ENCODE measurements at places on chromosomes 12 and 14.
A peak's percentile ranks its signal among the peaks of the same experiment; 100 is the strongest.

DNA sequence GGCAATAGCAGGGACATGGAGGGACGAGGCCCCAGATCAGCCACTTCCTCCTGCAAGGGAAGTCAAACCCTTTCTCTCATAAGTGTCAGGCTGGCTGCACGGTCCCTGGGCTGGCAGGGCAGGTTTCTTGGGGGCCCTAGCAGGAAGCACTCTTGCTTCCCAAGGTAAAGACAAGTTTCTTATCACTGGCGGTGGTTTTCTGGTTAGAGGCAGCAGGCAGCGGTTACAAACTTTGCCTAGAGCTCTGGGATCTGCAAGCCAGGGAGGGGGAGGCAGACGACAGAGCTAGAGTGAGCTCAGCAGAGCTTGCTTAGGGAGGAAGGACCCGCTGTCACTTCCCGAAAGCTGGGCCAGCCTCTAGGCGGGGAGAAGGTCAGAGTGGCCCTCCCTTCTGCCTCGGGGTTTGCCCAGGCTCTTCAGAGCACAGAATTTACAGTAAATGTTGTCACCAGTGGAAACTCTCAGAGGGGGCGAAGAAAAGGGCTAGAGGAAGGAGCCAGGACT lies 20.4 kb downstream of the BATF start:
- DNase-seq = no peak

- DNase-seq = no peak
Observed at GRCh38 chr14:90381011-90381786, 15.6 kb upstream of the CALM1 start.

DNA sequence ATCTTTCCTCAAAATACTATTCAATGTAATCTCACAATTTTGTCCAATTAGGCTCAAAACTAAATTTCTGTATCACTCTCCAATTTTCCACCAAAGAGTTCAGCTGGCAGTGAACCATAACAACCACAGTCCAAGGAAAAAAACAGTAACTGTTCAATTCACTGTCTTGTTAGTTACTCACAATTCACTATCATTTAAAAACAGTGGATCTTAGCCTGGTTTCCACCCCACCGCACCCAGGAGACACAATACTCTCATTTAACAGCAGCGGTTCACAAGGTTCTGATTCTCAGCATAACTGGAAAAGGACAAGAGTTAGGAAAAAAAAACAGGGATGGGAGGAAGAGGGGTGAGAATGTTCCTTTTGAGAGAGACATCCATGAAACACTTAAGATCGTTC lies 40.5 kb downstream of the MED13L start:
- DNase-seq = no peak

- no peak for DNase-seq
Observed at GRCh38 chr12:41074473-41074769, 113.7 kb upstream of the PDZRN4 start.

DNA sequence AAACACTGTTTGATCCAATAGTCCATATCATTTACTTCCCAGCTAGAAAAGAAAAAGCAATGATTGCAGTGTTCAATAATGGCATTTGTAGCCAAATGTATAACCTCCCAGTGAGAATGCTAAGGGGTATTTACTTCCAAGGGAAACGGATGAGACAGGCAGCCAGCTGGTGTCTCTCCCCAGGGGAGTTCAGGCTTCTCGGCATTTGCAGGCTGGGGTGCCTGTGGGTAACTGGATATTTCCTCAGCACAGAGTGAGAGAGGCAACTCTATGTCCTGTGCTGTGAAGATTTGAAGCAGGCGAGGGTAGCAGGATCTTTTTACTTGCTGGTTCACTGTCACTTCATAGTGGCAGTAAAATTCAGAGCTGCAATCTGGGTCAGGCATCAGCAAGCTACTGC lies 1455.6 kb upstream of the TMEM132C start:
- no peak for DNase-seq

- DNase-seq = peak; percentile 17
Observed at GRCh38 chr12:22447223-22447622, 97.1 kb downstream of the C2CD5 start.

DNA sequence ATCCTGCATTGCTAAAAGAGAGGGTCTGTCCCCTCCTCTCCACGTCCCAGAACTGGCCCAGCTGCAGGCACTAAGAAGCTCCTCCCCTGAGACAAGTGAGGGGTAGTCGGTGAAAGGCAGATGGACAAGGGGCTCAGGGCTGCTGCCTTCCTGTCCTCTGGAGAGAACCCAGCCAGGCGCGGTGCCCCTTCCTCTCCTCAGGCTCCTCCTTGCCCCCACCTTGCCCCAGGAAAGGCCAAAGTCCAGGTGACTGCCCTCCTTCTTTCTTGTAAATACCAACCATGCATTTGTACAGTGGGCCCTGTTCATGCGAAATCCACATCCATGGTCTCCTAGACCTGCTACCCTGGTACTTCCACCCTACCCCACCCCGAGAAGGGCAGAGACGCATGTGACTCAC lies 9.7 kb downstream of the PPP1R1A start:
- DNase-seq = no peak

DNA sequence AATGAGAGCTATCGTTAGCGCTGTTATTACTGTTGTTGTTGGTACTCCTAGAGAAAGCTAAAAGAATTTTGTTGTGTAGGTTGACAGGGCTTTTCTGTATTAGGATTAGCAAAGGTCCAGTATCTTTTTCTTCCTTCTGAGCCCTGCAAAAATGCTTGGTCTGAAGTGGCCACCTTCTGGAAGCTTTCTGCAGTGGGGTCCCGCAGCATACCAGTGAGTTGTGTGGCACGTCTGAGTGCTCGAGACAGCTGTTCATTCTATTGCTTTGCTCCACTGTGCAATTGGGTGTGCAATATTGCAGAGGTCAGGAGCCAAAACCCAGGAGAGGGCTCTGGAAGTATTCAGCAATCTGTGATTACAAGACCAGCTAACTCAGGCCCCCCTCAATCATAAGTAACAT lies 57.1 kb downstream of the CCDC60 start:
- no peak for DNase-seq

DNA sequence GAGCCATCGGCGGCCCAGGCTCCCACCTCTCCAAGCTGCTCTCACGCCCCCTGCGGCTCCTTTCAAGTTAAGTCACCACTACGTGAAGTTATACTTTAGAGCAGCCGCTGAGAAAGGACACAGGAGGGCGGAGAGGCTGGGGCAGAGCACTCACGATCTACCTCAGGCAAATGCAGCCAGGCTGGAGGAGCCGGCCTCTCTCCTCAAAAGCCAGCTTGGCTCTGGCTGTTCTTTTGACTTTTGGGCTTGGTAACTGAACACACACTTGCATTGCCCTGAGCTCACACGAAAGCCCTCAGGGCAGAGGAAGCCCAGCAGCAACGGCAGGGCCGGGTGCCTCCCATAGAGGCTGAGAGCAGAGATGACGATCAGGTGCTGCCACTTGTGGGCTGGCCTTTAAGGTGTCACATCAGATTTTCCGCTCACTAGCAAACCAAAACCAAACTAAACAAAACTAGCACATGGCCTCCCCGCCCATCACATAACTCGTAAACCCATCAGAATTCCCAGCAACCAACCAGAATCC lies 75.2 kb downstream of the PITPNM2 start:
- DNase-seq = no peak

DNA sequence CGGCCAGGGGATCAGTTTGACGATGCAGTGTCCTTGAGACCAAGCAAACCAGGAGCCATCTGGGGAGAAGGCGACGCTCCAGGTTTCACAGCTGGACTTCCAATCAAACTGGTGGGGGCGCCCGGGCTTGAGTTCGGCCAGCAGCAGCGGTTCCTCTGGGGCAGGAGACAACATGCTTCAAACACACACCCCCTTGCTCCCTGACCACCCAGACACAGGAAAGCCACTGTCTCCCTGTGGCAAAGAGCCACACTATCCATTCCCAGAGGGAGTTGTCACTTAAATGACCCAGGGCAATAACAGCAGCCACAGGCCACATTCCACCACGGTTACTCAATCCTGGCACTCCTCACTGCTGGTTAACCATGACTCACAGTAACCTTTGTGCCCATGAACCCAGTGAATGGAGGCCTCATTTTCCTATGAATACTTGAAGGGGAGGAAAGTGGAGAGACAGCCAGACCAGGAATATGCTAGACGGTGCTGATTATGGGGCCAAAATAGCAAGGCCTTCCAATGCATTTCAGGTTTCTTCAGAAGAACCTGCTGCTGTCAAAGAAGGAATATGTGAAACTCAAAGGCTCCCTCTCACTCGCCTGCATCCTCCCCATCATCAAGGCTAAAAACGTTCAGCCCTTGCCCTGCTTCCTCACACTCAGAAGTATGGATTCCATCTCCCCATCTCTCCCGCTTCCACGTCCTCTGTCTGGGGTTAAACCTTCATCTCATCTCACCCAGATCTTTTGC lies 8.5 kb downstream of the WSB2 start:
- DNase-seq = no peak

- no peak for DNase-seq
Observed at GRCh38 chr12:116534311-116535121, 24.7 kb upstream of the MAP1LC3B2 start.

GRCh38 chr12:1517007-1517406 lies 77.4 kb downstream of the FBXL14 start:
- no peak for DNase-seq

GRCh38 chr12:128611736-128612135 lies 212.0 kb downstream of the SLC15A4 start:
- DNase-seq = no peak

GRCh38 chr12:50110127-50110761 lies 1.8 kb upstream of the COX14 start:
- DNase-seq = no peak

GRCh38 chr12:32585680-32586079 lies 93.4 kb upstream of the DNM1L start:
- no peak for DNase-seq

DNA sequence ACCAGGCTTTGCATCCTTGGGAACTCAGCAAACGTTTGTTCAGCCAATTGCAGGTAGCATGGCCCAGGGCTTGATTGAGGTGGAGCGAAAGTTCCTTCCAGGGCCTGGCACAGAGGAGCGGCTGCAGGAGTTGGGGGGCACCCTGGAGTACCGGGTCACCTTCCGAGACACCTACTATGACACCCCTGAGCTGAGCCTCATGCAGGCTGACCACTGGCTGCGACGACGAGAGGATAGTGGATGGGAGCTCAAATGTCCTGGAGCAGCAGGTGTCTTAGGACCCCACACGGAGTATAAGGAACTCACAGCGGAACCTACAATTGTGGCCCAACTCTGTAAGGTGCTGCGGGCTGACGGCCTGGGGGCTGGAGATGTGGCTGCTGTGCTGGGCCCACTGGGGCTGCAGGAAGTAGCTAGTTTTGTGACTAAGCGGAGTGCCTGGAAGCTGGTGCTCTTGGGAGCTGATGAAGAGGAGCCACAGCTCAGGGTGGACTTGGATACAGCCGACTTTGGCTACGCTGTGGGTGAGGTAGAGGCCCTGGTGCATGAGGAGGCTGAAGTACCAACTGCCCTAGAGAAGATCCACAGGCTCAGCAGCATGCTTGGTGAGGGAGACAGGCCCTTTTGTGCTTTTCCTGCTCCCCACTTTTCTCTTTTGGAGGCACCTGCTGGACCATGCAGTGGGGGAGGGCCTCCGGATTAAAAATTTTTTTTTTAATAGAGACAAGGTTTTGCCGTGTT lies 799 bp downstream of the THTPA start:
- no peak for DNase-seq

DNA sequence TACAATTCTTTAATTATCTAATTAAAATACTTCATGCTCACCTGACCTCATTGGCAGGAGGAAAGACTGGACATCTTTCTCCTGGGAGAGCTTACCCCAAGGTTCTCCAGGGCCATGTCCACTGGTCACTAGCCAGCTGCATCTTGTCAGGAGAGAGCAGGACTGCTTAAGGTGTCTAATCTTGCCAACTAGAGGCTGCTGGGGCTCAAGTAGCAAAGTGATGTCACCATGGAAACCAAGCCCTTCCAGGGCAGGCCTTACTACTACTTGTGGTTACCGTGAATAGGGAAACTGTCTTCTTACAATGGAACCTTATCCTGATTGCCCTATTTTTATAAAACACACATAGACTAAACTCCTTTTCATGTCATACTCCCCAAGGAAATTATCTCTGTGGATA lies 376.4 kb downstream of the SNAPC1 start:
- no peak for DNase-seq

GRCh38 chr12:66932126-66932525 lies 253.2 kb upstream of the GRIP1 start:
- DNase-seq = no peak

GRCh38 chr14:72518809-72519377 lies 375.0 kb downstream of the DPF3 start:
- DNase-seq = no peak

- DNase-seq = no peak
Observed at GRCh38 chr12:59452259-59452658, 143.6 kb upstream of the SLC16A7 start.

- no peak for DNase-seq
Observed at GRCh38 chr12:111438481-111438880, 32.8 kb downstream of the SH2B3 start.

DNA sequence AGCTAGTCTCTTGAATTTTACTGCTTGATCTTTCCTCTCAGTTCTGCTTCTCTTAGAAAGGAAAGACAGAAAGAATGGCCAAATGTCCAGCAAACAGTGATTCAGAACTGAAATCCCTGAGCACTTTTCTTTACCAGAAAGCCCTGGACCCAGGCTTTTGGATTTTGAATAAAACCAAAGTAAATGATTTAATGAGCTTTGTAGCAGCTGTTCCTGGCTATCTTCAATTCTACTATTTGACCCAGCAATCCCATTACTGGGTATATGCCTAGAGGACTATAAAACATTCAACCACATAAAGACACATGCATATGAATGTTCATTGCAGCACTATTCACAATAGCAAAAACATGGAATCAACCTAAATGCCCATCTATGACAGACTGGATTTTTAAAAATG lies 187.2 kb downstream of the PRKD1 start:
- DNase-seq = no peak

DNA sequence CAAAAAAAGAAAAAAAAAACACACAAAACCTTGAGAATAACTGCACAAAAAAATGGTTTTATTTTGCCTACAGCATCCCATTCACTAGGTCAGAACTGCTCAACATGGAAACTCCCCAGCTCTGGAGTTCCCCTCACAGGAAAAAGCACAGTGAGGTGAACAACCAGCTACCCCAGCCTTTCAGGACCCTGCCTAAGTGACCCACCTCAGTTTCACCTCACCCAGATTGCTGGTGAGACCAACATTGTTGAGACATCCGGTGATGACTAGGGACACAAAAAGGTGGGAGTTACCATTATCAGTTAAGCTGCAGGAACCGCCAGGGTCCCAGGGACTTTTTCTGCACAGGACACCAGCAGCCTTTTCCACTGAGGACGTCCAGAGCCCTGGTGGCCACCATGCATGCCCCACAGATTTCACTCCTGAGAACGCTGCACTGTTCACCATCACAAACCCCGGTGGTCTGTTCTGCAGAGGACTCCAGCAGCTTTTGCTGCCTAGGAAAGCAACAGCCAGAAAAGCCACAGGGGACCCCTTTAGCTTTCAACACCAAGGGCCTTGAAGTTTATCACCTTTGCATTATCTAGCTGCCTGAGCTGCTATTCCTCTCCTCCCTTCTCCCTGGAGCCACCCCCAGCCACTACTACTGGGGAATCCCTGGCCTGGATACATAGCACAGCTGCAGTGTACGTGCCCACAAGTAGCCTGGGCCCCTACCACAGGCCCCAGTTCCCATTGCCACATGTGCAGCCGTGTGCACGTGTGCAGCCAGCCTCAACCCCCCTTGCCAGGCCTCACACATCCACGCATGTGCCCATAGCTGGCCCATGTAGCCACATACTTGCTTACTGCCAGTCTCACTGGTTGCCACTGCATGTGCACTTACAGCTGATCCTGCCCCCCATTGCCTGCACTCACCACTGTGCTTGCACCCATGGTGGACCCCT lies 62.5 kb upstream of the FAR2 start:
- DNase-seq = no peak

Data from NCI-H2081 treated with DMSO at 0.1 percent for 48 hours (cell line).